ENCODE measurements at places on chromosomes 1 and 21.

DNA sequence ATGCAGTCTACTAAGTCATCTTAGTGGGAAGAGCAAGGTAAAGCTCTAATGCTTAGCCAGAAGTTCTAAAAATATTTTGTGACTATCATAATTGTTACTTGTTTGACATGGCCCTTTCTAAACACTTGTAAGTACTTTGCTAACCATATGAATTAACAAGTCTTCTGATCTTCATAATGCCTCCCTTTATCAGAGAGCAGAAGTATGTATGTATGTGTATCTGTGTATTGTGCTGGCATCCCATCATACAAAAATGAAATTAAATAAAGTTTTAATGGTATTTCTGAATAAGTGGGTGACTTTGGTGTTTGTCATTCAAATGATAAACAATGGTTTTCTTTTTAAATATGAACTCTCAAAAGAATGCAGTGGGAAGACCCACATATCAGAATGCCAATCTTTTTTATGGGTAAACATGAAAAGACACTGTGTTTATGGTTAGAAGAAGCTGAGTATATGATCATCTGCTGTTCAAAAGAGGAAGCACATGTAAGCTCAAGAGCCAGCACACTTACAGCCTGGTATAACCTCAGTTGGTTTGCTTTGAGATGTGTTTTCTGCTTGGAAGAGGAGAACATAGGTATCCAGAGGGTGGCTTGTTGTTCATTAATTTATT, 159.6 kb downstream of the CLEC20A start:
- peak; percentile 75 for DNase-seq

GRCh38 chr1:94535095-94535494, 6.5 kb downstream of the F3 start:
- DNase-seq = no peak

GRCh38 chr1:183024317-183025009, 1.2 kb downstream of the LAMC1 start:
- DNase-seq = no peak

DNA sequence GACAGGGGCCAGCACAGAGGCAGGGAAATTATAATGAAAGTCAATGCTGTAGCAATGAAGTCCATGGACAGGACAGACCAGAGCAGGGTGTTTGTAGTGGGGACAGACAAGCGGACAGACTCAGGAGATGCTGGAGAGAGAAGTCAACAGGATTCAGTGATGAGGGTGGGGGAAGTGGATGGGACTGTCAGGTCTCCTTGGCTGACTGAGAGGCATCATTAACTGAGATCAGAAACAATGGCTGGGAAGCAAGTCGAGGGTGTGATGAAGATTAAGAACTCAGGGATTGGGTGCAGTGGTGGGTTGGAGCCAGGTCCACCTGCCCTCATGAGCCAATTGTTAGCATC, 25.5 kb downstream of the CD58 start:
- no peak for DNase-seq
